ENCODE measurements at places on chromosomes 3 and 15. TPM values are rescaled to one million over a fixed set of nuclear protein-coding genes. Genes with fewer than 3 reads are reported as not detected.

- DNase-seq: no peak
Measured at GRCh38 chr3:129056451-129057173, 4.0 kb upstream of the GP9 start.

GRCh38 chr3:122080207-122080587, 25.0 kb downstream of the CD86 start:
- DNase-seq: no peak

GRCh38 chr15:57923750-57924149, 141.8 kb downstream of the ALDH1A2 start:
- no peak for DNase-seq

DNA sequence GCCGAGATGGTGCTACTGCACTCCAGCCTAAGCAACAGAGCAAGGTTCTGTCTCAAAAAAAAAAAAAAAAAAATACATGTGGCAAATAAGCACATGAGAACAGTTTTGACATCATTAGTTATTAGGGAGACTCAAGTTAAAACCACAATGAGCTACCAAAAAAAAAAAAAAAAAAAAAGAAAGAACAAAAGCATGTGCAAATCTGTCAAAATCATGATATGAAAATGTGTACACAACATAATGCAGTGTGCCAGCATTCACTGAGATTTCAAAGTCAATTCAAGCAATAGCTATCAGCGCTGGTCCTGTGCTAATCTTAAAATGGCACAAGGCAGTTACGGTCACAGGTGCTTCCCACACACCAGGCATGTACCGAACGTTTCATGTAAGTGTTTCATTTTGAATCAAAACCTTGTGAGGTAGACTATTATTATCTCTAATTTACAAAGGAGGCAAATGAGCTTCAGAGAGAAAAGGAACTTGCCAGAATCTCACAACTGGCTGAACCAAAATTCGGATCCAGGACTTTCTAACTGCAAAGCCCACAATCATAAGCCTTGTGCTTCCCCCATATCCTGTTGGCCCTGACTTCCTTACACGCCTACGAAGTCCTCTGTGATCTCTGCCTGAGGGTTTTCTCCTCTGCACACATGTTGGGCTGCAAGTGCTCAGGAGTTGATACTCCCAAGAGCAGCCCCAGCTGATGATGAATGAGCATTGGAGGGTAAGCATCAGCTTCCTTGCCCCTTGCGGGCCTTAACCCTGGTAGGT, 200.1 kb upstream of the PROK2 start:
- DNase-seq: no peak

- DNase-seq: no peak
Measured at GRCh38 chr15:69956417-69956816, 141.3 kb downstream of the TLE3 start.

DNA sequence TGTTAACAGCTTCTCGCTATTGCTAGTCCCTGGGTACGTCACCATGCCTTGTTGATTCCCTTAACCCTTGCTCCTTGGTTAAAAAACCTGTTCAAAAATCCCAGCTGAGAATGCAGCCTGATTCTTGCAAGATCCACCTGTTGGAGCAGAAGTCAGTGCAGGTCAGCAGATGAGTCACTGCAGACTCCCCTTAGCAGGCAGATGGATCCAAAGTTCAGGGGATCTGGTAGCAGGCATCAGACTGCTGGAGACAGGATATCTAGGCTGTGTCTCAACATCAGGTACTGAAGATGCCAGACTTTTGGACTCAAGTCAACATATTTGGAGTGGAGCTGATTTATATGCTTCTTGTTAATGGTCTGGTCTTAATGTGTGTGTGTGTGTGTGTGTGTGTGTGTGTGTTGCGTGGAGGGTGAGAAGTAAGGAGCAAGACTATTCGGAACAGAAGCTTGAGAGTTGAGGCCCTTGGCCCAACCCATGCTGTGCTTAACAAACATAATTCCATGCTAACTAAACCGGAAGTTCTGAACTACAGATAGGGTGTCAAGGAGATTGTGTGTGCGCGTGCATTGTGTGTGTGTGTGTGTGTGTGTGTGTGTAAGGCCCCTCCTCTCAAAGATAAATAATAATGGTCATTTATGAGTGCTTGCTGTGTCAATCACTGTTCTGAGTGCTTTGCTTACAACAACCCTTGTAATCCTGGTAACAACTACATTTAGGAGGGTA, 1.0 kb upstream of the C3orf52 start:
- DNase-seq: no peak

DNA sequence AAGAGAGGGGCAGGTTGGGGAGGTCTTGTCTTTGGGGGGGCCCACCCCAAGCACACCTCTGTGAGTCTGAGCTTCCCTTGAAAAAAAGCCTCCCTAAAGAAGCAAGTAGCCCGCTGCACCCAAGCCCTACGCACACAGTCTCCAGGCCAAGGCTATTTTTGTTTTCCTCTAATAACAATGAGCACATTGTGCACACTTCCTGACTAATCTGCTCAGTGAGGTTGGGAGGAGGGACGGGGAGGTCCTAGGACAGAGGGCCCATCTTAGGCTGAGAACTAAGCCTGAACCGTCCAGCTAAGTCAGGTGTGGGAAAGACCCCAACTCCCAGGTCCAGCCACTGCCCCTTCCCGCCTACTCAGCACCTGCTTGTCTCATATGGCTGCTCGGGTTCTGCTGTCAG, 87.2 kb downstream of the HMG20A start:
- DNase-seq: no peak

DNA sequence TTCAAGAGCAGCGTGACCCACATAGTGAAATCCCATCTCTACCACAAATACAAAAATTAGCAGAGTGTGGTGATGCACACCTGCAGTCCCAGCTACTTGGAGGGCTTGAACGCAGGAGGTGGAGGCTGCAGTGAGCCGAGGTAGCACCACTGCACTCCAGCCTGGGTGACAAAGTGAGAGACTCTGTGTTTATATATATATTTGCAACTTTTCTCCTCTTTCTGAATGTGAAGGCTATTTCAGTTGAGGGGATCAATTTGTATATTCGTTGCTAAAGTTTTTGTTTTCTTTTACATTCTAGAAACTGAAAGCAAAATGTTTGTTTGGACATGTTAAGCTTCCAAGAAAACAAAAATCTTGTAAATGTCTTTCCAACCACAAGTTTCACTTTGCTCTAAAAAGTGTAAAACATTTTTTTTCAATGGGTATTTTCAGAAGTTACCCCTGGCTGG, 29.8 kb upstream of the FAM98B start:
- DNase-seq: no peak

DNA sequence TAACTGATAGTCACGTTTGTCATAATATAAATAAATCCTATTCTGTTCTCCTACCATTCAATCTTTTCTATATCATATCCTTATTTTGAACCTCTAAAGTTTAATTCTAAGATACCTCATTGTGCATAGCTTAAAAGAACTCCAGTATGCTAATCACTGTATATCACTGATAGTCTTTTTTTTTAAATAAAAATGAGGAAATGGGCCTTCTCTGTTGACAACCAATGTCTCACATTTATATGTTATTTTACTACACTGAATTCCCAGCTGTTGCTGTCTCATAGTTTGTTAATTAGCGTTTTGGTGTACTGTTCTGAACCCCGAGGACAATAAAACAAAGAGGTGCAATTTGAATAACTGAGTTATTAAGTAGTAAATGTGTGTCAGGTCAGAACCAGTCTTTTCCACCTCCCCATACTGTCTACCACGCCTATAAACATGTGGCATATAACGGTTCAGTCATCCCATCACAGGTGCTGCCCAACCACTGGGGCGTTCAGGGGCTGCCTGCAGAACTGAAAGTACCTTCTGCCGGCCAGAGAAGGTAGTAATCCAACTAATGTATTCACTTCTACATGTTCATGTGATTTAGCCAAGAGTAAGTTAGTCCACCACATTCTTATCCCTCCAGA, 14.9 kb downstream of the CBLB start:
- DNase-seq: no peak

GRCh38 chr3:123997543-123997942, 5.6 kb upstream of the ROPN1 start:
- no peak for DNase-seq

DNA sequence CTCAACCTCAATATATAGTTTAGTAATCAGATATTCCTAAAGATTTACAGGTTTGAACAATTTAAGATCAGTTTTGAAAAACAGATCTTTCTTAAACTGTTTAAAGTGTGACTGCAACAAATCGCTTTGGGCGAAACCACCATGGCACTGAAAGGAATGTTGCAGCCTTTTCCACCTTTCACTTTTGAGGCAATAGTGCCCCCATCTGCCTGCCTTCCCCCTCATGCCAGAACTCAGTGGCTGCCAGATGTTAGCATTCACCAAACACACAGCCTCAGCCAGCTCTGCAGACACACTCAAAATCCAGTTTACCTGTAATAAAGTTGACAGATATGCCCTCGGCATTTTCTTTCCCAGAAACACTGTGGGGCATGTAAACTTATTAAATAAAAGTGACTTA, 3.3 kb downstream of the LYSMD4 start:
- DNase-seq: peak; percentile 25

GRCh38 chr3:23750573-23751210, 55.1 kb upstream of the UBE2E1 start:
- DNase-seq: no peak

DNA sequence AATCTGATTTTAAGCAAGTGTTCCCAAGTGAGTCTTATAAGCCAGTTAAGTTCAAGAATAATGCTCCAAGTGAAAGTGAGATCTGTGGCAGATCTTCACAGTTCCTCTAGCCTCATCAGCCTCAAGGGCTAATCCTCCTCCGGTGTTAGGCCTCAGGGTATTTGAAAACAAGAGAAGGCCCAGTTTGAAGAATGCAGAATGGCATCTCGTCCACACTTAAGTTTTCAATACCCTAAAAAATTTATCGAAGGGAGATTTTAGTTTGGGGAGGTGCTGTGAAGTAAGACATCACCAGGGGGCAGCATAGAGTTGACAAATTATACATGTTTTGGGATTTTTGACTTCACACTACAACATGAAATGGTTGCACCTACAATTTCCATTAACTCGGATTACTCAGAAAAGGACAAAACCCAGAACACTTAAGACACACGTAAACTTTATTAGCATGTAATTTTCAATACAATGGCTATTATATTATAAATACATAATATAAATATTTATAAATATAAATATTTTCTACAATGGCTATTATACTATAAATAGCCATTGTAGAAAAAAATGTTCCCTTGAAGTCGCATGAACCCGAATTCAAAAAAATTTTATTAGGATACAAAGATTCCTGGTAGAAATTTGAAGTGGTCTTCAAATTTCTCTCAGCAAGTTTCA, 2.3 kb upstream of the TMEM266 start:
- peak; percentile 60 for DNase-seq

DNA sequence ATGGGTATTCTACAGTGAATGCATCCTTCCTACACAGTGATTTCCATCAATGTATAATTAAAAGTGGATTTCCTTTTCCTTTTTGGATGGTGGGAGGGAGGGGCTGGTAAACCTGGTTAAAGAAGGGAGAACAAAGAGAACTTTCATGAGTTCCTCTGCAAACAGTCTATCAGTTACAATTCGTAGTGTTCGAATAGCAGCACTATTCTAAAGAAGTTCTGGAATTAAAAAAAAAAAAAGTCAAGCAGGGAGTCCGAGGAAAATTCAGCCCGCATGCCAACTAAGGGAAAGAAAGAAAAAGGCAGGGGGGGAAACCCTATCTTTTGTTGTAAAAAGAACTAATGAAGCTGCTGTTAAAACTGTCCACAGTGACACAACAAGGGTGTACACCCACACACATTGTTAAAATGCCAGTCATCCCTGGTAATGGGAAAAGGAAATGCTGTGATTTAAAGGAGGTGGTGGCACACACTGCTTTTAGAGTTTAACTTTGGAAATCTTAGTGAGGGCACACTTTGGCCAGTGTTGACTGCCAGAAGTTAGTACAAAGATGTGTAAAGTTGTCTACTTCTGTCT, 521.2 kb downstream of the ZIC1 start:
- no peak for DNase-seq

GRCh38 chr3:153166206-153166605, 4.2 kb downstream of the RAP2B start:
- DNase-seq: no peak

GRCh38 chr15:99850517-99850916, 117.3 kb upstream of the LYSMD4 start:
- DNase-seq: no peak

DNA sequence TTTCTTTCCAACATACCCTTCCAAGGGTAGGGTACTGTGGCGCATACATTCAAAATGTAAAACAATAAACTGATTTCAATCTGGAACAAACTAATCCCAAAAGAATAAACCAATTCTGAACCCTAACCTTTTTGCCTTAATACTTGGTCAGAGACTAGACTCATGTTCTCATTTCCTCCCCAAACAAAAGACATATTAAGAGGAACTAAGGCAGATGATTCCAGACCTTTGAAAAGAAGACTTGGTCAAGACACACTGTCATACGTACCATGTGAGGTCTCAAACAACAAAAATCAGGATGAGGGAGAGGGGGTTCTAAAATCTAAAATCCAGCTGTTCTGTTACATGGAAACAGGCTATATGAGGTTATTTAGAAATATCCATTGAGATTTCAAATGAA, 102.1 kb downstream of the RFTN1 start:
- no peak for DNase-seq

- DNase-seq: peak; percentile 58
Measured at GRCh38 chr15:56052395-56053045, 59.1 kb upstream of the NEDD4 start.

DNA sequence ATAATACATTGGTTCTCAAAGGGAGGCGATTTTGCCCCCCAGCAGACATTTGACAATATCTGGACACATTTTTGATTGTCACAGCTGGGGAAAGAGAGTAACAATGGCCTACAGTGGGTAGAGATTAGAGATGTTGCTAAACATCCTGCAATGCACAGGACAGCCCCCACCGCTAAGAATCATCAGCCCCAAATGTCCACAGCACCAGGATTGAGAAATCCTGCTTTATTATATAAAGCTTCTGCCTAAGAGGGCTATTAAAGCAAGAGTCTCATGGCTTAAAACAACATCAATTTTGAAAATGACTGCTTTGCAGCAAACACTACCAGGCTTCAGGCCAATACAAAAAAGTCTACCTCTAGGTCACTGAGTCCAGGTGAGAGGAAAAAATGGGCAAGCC, 68.2 kb downstream of the NTRK3 start:
- no peak for DNase-seq

- no peak for DNase-seq
Measured at GRCh38 chr3:115224687-115225086, 77.6 kb upstream of the ZBTB20 start.

- no peak for DNase-seq
Measured at GRCh38 chr3:188890572-188891270, 281.1 kb upstream of the TPRG1 start.

- DNase-seq: no peak
Measured at GRCh38 chr3:72889310-72890165, 1.7 kb downstream of the GXYLT2 start.

- no peak for DNase-seq
Measured at GRCh38 chr15:25775317-25775912, 87.7 kb downstream of the ATP10A start.

GRCh38 chr15:68687136-68687735, 108.4 kb downstream of the CORO2B start:
- no peak for DNase-seq

GRCh38 chr3:79954756-79955155, 187.0 kb upstream of the ROBO1 start:
- no peak for DNase-seq

Gene GOLGA8M
- total RNA-seq: 2.2 TPM

Gene GPR176
- total RNA-seq: not detected

Gene TMEM158
- total RNA-seq: not detected

Gene ALS2CL
- 7.5 TPM for total RNA-seq

Gene THAP10
- not detected for total RNA-seq

Gene APEH
- total RNA-seq: 40.8 TPM

Gene SERINC4
- total RNA-seq: 0.44 TPM

Gene DAZL
- total RNA-seq: not detected

Gene MINAR1
- 0.22 TPM for total RNA-seq

Gene SLC24A5
- not detected for total RNA-seq

Gene RPL14
- total RNA-seq: 2,937 TPM

Gene SPTSSB
- not detected for total RNA-seq

Gene SCAMP5
- 0.71 TPM for total RNA-seq

Gene CKMT1A
- not detected for total RNA-seq

Gene HESX1
- not detected for total RNA-seq
